ENCODE measurements at places on chromosomes 13 and 19.

GRCh38 chr13:48233046-48233888 lies at the start of gene ITM2B:
TSS of gene ITM2B (plus strand) at chr13:48233206. CDS start at chr13:48233361, 155 bp downstream.
- peak; percentile 80 for DNase-seq

- DNase-seq: no peak
Observed at GRCh38 chr19:9917321-9917720, 19.0 kb downstream of the OLFM2 start.

DNA sequence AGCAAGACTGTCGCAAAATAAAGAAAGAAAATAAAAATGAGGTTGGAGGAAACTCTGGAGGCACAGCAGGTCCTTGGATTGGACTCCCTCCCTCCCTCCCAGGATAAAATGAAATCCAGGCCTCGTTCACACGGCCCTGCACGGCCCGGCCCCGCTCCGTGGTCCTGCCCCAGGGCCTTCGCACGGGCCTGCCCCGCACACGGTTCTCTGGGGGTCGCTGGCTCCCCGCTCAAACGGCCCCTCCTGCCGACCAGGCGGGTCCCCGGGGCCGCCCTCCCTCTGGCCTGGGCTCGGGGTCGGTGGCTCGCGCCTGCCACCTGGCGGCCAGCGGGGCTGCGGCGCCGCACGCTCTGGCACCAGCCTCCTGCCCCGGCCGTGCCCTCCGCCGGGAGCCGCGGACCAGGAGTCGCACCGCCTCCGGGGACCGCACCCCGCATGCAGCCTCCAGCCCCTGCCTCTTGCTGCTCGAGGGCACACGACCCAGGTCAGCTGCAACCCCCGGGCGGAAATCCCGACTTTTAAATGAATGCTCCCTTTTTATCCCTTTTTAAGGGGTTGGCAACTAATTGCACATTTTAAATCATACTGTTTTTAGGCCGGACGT lies 1.5 kb upstream of the WDR18 start:
- DNase-seq: peak; percentile 86

DNA sequence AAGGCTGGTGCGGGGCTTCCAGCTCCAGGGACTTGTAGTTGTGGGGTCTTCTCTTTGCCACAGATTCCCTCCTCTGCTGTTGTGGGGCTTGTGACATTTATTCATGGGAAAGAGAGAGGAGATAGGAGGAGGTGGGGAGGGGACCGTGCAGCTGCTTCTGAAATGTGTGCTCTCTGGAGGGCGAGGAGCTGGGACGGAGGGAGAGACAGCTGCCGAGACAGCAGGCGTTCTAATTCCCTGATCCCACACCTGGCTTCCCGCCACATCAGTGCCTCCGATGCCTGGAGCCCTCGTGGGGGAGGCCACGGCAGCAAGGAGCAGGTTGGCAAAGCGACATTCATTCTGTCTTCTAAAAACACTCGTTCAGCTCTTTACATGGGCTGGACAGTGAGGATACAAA lies 164.4 kb downstream of the USP12 start:
- no peak for DNase-seq

- DNase-seq: no peak
Observed at GRCh38 chr13:30736461-30737320, 1.3 kb downstream of the ALOX5AP start.

DNA sequence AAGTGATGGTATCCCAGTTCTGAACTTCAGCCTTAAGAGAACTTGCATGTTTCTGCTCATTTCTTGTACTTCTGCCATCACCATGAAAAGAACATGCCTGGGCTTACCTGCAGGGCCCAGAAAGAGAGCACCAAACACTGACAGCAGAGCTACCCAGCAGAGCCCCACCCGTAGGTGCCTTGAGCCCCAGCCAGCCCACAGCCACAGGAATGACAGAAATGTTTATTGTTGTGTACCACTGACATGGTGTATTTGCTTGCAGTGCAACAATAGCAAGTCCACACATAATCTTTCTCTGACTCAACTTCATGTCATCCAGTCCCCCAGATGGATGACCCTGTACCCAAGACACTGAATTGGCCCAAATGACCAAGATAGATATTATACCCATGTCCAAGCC lies 195.2 kb downstream of the TSHZ3 start:
- no peak for DNase-seq

DNA sequence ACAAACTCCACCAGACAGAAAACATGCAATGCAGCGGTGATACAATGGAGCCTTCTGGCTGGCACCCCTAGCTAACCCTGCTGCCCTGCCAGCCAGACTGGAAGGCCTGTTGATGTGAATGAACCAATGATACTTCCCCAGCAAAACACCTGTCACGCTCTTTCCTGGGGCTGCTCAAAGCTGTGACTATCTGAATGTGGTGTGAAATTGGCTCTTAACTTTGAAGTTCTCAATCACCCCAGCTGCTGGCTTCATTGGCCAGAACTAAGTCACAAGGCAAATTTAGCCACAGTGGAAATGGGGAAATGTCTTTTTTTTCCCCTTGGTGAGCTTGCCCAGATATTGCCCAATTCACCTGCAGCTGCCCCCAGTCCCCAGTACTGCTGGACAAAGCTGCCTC lies 147.3 kb downstream of the SLC7A1 start:
- no peak for DNase-seq

GRCh38 chr19:17235300-17235970 lies 9.4 kb downstream of the OCEL1 start:
- peak; percentile 88 for DNase-seq

DNA sequence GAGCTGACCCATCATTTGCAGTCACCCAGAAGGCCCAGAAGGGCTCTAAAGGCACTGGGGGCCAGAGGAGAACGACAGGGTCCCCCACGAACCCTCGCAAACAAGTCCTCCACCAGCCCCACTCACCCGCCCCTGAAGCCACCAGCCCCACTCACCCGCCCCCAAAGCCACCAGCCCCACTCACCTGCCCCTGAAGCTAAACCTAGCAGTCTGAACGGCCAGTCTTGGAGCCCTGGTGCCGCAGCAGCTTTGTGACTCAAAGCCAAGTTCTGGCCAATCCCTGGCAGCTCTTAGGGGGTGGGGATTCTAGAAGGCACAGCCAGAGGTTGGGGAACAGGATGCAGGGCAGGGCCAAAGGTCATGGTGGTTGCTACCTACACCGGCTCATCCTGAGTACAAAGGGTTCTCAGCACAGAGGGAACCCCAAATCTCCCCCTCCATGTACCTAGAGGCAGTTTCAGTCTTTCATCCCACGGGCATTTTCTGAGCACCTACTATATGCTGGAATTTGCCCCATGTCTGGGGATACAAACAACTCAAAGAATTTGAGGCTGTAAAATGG lies at the start of gene IQCN:
Gene IQCN, minus strand, starts transcription at position 234 of the 562 bp plus-strand sequence. CDS start 4,974 bp downstream, outside the sequence.
- DNase-seq: peak; percentile 72

GRCh38 chr13:27788271-27788670 lies 4.0 kb upstream of the GSX1 start:
- no peak for DNase-seq

- no peak for DNase-seq
Observed at GRCh38 chr19:13463296-13463695, 43.0 kb downstream of the CACNA1A start.

DNA sequence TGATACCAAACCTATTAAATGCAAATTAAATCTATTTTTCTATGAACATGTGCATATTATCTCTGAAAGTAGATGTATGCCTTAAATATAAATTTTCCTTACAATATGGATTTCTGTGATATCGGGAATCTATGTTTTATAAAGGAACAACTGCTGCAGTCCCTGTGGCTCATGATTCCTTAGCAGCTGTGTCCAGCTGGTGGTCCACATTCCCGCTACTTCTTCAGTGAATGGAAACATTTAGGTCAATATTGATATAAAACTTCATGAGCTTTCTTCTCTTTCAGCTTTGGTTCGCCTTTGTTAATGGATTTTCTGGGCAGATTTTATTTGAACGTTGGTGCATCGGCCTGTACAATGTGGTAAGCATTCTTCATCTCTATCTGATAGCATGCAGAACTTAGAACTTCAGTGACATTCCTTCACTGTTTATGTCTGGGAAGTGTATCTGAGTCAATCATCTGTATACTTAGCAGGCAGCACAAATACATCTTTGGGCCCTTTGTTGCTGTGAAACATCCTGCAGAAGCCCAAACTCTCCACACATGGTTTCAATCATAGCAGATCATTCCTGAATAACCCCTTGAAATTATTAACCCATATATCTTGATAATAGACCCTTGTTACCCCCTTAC lies 223.9 kb downstream of the SHISA2 start:
- no peak for DNase-seq

GRCh38 chr19:7478173-7478842 lies 10.5 kb downstream of the PEX11G start:
- no peak for DNase-seq

DNA sequence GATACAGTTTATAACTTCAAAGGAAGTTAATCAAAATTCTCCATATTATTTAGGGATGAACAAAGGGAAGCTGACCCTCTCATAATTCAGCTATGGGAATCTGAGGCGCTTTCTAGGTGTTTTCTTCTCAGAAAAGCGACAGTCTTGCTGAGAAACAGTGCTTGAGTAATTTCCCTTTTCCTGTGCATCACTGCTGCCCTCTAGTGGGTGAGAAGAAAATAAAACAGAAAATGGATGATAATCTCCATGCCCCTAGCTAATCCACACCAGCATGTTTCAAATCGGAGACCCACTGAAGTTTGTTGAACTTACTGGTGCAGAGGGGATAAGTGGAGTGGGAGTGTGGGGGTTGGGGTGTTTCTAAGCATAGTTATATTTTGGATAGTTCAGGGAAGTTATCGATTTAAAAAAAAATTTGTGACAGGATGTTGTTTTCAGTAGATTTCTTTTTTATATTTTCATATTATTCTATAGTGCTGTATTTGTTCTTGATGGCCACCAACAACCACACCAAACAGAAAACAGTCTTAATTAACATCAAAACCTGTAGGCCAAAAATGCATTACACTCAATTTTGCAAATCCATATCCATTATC lies 21.4 kb downstream of the LCP1 start:
- DNase-seq: peak; percentile 85

DNA sequence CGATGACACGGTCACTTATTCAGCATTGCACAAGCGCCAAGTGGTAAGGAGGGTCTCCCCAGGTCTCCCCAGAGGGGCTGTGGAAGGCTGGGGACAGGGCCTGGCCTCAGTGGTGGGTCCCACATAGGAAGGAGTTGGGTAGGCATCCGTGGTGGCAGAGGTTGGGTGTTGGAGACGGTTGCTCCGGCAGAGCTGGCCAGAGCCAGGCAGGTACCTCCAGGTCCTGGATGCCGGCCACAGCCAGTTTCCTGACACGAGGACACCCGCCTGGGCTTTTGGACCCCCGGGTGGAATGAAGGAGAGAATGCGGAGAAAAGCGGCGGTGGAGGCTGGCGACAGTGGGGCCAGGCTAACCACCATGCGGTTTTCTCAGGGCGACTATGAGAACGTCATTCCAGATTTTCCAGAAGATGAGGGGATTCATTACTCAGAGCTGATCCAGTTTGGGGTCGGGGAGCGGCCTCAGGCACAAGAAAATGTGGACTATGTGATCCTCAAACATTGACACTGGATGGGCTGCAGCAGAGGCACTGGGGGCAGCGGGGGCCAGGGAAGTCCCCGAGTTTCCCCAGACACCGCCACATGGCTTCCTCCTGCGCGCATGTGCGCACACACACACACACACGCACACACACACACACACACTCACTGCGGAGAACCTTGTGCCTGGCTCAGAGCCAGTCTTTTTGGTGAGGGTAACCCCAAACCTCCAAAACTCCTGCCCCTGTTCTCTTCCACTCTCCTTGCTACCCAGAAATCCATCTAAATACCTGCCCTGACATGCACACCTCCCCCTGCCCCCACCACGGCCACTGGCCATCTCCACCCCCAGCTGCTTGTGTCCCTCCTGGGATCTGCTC lies 1.3 kb upstream of the FFAR1 start:
- DNase-seq: peak; percentile 91

DNA sequence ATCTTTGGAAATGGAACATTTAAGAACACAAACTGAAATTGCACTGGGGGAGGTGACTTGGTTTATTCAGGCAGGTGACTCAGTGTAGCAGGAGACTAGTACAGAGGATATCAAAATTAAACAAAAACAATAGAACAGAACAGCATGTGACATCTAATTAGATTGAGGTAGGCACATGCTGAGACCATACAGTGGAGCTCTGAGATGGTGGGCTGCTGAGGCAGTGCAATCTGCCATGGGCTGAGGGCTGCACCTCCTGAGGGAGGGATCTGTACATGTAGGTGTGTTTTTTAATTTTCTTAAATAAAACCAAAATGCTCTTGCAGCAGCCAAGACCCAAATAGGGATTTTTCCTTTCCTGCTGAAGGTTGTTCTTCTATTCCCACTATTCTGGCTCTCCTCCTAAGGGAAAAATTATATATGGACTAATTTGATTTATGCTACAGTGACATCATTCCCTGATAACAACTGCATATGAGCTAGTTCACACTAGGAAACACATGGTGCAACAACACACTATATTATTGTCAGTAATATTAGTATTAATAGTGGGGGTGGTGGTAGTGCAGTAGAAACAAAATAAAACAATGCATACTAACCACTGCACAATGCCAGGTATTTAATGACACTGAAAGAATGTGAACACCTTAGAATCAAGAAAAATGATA lies 48.0 kb downstream of the LNX2 start:
- no peak for DNase-seq

GRCh38 chr19:10701955-10702525 lies 801 bp downstream of the QTRT1 start:
- peak; percentile 53 for DNase-seq

- no peak for DNase-seq
Observed at GRCh38 chr19:42367929-42368328, 22.2 kb downstream of the CNFN start.

GRCh38 chr19:14237014-14237941 lies 31.3 kb upstream of the ADGRL1 start:
- DNase-seq: no peak

- DNase-seq: no peak
Observed at GRCh38 chr13:59679254-59679653, 484.5 kb downstream of the DIAPH3 start.

- no peak for DNase-seq
Observed at GRCh38 chr13:20553311-20553710, 13.6 kb upstream of the IFT88 start.

DNA sequence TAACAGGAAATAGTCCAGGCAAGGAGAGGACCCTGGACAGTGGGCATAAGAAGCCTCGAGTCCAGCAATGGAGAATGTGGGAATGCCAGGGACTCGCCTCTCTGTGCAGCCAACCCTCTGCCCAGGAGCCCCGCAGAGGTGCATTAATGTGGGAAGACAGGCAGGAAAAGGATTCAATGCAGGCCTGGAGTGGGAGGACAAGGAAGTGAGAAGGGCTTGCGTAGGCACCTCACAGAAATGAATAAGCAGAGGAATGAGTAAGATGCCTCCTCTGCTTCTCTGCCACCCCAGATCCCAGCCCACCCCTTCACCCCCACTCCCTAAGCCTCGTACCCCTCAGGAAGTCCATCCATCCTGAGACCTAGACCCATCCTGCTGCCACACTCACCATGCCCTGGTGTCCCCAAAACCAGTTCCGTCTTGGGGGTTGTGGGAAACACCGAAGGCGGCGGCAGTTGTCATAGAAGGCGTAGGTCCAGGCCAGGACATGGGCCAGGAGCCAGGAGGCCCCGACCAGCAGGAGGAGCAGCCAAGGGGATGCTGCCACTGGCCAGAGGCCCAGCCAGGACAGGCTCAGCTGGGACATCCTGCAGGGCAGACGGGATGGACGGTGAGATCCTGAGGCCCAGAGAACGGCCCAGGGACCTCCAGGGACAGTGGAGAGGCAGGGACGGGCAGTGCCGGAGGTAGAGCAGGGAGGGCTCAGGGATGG lies 692 bp downstream of the CYP4F2 start:
- DNase-seq: no peak
